T1000 (cell line): ENCODE measurements at places on chromosomes 5 and 9.

DNA sequence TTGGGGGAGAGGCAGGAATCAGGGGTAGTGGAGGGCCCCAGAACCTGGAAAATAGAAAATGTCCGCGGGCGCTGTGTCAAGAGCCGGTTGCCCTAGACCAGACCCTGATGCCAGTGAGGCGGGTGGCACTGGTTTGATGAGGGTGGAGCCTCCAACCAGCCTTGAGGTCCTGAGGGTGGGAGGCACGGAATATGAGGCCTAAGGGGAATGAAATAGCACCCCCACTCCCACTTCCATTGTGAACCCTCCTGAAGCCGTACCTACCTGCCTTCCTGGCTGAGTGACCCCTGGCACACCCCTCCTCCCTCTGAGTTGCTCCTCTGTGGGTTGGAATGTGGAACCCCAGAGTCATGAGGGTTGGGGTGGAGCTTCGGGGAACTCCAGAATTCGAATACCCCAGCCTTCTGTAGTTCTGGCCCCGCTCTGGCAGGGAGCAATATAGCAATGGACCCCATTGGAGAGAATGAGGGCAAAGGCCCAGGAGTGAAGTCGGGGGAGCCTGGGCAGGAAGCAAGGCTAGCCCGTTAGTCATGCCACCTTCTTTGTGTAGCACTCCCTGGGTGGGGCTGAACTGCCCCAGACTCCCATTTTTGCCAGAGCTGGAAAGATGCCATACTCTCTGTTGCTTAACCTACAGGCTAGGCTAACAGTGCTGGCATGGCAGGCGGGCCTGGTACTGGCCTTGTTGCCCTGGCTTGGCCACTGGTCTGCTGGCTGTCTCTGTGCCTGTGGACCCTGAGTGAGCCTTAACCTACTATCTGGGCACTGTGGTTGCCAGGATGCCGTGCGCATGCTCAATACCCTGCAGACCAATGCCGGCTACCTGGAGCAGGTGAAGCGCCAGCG is 1.0 kb downstream of the FPGS start:
- peak; percentile 35 for DNase-seq

- no peak for DNase-seq
Measured at GRCh38 chr5:139246394-139246793, 47.1 kb upstream of the MATR3 start.

GRCh38 chr9:134724202-134724911 is 82.8 kb downstream of the COL5A1 start:
- DNase-seq: no peak

- DNase-seq: peak; percentile 82
Measured at GRCh38 chr9:121285835-121286687, 18.1 kb downstream of the GSN start.

DNA sequence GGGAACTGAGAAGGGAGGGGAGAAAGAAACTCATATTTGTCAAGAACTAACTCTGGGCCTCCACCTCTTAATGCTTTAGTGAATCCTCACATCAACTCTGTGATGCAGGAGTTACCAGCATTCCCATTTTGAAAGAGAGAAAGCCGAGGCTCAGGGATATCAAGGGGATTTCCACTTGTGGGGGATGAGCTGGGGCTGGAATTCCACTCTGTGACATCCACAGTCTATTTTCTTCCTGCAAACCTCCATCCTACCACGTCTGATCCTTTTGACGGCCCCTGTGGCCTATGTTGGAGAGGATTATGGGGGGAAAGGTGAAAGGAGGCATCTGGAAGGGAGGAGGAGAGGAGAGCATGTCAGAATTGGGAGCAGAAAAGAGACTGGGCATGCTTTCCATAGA is 9.0 kb downstream of the LCP2 start:
- DNase-seq: no peak

DNA sequence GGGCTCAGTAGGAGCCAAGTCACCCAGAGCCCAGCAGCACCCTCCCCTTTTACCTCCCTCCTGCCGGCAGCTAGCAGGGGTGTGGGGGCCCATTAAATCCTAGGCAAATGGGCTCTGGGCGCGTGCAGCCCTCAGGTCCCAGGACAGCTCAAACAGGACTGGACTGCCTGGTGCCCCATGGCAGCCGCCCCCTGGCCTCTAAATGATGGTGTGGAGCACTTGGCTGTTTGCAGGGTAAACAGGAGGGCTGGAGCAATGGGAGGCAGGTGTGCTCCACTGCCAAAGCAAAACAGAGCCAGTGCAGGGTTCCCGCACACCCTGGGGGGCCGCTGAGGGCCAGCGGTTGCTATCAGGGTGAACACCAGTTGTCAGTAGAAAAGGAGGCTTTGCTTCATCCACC is 55.9 kb upstream of the C5orf58 start:
- no peak for DNase-seq
